ENCODE measurements at places on chromosomes 6 and 20.

GRCh38 chr20:36355469-36356171 lies 49.5 kb downstream of the DLGAP4 start:
- no peak for DNase-seq

DNA sequence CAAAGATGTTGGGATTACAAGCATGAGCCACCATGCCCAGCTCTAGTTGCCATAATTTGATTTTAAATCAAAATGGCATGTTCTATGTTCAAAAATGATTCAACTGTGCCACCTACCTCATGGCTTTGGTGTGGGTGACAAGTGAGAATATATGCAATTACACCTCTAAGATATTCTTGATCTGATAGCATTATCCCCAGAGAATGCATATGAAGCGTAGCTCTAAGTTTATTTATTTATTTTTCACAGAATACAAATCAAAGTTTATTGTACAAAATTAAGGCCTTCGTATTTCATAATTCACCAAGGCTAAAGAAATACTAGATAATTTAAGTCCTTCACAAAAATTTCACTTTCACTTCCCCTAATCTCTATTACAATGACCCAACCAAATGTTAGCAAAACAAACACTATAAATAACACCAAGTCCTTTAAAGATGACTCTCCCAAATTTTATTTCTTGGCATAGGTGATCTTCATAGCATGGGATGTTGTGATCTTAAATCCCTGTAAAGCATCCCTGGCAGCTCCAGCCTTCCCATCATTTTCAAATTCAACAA lies 205.9 kb upstream of the TAB2 start:
- no peak for DNase-seq

- DNase-seq = no peak
Observed at GRCh38 chr6:111829998-111830397, 43.3 kb downstream of the FYN start.

- DNase-seq = no peak
Observed at GRCh38 chr6:33014841-33015634, 5.6 kb upstream of the HLA-DOA start.

GRCh38 chr20:20369250-20370093 lies 1.6 kb downstream of the INSM1 start:
- peak; percentile 38 for DNase-seq

GRCh38 chr6:21887231-21888185 lies 294.0 kb downstream of the SOX4 start:
- DNase-seq = no peak

- no peak for DNase-seq
Observed at GRCh38 chr6:169454204-169454871, 200.7 kb upstream of the THBS2 start.

- peak; percentile 48 for DNase-seq
Observed at GRCh38 chr6:8131265-8131897, 29.0 kb upstream of the EEF1E1 start.

- DNase-seq = no peak
Observed at GRCh38 chr6:148999929-149000468, 253.2 kb downstream of the UST start.

DNA sequence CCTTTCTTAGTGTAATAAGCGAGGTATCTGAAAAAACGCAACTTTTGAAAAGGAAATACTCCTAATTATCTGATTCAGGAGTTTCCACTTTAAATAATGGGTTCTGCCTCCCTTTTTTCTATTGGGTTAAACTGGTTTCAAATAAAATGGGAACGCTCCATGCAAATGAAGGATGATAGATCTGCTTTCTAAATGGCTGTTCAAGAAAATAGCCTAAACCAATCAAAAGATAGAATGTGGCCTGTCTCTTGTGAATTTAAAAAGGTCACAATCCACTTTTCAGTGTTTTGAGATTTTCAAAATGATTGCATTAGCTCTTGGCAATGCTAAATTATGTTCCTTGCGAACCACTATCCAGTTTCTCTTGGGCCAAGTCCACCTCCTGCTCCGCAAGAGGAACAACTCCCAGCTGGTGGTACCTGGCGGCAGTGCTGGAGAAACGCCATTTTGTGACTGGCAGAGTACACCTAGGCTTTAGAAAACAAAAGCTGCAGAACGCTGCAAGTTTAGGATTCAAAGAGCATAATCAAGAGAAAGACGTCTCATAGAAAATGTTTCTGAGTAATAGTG lies 56.7 kb downstream of the TRIM38 start:
- DNase-seq = no peak
